ENCODE measurements at places on chromosomes 12 and 14.

DNA sequence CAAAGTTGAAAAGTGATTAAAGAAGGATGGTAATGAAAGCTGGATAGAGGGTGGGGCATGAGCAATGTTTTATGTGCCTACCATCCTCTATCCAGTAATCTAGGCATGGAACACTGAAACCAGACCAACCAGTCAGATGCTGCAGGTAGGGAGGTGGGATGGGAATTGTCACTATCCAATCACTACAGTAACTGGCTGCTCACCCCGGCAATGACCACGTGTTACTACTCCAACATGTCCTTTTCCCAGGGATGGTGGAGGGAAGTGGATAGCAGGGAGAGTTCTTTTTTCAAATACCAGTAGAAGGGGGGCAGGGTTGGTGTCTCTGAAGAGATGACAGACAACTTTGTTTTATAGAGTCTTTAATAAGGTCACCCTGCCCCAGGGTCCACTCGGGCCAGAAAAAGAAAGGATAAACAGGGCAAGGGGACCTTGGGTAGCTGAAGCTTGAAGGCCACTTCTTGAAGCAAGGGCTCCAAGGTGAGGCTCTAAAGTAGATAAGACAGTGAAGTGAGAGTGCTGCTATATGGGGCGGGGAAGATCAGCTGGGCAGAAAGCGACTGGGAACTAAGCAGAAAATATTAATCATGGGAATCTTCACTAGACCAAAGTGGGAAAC is 14.7 kb upstream of the CDH24 start:
- DNase-seq = no peak

DNA sequence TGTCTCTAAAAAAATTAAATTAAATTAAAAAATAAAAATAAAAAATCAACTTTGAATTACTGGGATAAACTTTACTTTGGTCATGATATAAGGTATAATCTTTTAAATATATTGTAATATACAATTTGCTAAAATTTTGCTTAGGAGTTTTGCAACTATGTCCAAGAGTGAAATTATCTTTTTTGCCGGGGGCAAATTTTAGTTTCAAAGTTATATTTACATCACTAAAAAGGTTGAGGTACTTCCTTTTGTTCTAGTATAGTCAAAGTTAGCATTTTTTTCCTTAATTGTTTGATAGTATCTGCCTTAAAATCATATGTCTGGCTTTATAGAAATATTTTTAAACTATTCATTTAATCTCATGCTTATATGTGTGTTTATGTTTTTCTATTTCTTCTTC is 17.6 kb upstream of the OR10AD1 start:
- DNase-seq = no peak

DNA sequence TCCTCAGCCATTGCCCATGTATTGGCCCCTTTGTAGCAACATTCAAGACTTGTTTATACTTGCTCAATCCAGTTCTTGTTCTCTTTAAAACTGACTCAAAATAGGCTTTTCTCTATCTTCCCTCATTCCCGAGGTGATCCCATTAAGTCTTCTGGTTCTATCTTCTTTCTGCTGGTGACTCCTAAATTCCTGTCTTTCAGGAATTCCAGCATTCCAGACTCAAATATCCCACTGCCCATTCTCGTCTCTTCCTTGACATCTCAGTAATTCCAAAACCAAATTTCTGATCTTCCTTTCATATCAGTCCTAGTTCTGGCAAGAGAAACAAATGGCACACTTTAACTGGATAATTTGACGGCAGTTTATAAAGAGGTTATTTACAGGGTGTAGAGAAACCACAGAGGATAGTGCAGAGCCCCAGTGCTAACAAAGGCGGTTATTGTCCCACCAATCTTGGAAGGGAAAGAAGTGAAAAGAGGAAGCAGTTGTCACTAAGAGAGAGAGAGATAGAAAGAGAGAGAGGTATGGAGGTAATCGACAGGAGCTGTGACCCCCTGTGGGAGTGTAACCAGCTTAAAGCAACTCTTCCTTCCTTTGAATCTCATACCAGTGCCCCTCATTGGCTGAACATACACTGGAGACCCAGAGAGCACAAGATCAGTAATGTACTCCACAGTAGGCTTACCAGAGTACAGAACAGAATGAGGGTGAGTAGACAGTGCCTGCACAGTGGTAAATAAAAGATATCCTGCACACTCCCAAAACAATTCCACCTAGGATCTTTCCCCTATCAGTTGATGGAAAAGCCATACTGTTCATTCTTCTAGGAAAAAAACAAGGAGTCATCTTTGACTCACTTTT is 177.6 kb upstream of the LMNTD1 start:
- DNase-seq = no peak

DNA sequence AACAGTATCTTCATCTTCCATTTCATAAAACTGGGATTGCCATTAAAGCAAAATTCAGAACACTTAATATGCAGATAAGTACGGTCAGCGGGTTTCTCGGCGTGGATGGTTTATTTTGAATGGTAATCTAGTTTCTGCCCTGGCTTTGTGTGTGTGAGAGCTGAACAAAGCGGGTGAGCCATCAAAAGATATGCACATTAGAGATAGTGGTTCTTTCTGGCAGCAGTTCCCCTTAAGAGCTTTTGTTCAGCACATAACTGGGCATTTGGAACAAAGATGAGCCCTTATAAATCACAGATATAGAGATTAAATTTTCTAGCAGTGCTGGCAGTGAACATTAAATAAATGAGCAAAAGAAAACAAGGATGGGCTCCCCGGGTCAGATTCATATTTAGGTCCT is 207.5 kb downstream of the CALM1 start:
- no peak for DNase-seq

DNA sequence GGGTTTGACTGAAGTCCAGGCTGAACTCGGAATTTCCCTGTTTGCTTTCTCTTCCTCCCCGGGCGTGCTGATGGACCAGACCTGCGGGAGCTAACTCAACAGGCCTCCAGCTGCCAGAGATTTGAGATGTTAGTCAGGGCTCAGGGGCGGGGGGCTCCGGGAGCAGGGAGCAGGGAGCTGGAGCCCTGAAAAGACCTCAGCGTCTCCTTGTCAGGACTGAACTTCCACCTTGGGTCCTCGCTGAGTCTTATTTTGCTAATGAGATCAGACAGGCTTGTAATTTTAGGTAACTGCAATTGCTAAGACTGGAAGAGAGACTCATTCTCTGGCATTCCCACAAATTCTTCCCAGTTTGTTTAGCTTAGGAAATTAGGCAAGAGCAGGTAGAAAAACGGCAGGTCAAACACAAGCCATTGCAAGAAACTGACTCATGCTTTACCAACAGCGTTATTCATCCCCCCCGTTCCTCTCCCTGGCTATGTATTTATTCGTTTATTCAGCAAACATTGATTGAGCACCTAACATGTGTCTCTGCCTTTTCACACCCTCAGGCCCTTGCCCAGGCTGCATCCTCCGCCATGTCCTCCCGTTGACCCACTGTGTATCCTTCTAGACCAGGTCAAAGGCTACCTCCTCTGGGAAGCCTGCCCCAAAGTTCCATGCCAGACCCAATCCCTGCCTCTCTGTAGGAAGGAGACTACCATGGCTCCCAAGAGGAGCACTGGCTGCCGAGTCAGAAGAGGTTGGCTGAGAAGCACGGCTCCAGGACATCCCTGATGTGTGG is 80.4 kb upstream of the DIO3 start:
- no peak for DNase-seq

DNA sequence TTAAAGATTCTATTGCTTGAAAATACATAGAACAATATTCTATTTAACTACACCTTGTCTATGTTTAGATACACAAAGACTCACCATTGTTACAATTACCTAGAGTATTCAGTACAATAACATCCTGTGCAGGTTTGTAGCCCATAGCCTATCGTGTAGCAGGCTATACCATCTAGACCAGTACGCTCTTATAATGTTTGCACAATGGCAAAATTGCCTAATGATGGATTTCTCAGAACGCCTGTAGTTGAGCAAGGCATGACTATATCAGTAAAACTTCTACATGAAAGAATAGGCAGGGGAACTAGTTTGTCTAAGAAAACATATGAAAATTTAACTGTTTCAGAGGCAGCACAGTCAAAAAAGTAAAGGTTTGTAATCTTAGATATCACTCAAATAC is 375.9 kb downstream of the DAD1 start:
- DNase-seq = no peak
